Dermis blood vessel endothelial cell (primary cell): ENCODE measurements at places on chromosomes 3 and 15.

DNA sequence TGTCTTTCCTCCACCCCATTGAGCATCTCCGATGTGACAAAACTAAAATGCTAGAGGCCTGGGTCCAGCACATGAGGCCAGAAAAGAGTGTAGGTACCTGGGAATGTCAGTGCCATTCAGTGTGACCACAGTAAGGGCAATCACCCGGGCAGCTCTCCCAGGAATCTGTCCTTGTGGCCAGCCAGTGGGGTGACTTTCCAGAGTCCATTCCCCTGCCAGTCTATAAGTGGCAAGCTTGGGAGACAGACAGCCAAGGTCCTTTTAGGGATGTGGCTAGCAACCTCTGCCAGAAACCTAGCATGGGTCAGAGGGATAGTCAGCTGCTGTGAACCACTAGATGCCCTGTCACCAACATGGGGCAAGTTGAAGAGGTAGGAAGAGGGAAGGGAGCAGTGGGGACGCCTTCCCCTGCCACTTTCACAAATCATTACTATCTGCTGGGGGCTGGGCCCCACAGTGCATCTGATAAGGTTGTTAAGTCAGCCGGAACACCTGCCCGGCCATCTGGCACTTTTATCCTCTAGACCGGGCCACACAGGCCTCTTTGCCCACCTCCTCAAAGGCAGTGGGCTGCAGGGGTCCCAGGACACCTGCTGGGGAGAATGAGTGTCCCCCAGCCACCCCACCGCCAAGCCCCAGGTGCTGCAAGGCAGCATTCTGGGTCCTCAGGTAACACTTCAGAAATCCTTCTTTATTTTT lies 24.8 kb upstream of the DET1 start:
- DNase-seq: no peak

GRCh38 chr15:58472821-58473581 lies 41.2 kb downstream of the LIPC start:
- peak; percentile 64 for DNase-seq

- no peak for DNase-seq
These were observed 477.4 kb upstream of the RASGRP1 start for GRCh38 chr15:39041979-39042495.

DNA sequence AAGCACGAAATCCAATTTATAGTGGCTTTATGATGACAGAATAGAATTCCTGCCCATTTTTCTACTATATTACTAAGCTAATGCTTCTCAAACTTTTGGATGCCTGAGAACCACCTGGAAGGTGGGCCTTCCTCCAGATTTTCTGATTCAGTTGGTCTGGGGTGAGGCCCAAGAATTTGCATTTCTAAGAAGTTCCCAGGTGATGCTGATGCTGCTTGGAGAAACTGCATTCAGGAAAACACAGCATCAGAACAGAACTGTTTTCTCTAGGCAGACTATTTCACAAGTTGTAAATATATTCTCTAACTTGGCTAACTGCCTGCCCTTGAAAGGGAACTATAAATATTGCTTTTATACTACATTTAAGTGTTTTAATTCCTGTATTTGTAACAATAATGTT lies 644.9 kb upstream of the DPPA4 start:
- DNase-seq: no peak

DNA sequence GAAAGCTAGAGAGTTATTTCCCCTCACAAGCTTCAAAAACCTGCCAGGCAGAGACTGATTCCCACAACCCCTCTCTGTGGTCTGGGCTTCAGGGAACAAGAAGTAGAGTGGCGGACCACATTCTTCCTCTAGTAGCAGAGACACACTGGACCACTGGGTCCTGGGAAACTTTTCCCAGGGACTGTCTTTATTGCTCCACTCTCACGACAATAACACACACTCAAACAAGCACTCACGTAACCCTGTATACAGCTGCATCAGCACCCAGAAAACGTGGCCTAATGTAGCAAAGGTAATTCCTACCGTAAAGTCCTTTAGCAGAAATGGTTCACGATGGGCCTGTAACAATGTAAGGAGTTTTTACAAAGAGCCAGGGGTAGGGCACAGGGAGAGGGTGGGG lies 27.6 kb downstream of the CPOX start:
- DNase-seq: no peak

DNA sequence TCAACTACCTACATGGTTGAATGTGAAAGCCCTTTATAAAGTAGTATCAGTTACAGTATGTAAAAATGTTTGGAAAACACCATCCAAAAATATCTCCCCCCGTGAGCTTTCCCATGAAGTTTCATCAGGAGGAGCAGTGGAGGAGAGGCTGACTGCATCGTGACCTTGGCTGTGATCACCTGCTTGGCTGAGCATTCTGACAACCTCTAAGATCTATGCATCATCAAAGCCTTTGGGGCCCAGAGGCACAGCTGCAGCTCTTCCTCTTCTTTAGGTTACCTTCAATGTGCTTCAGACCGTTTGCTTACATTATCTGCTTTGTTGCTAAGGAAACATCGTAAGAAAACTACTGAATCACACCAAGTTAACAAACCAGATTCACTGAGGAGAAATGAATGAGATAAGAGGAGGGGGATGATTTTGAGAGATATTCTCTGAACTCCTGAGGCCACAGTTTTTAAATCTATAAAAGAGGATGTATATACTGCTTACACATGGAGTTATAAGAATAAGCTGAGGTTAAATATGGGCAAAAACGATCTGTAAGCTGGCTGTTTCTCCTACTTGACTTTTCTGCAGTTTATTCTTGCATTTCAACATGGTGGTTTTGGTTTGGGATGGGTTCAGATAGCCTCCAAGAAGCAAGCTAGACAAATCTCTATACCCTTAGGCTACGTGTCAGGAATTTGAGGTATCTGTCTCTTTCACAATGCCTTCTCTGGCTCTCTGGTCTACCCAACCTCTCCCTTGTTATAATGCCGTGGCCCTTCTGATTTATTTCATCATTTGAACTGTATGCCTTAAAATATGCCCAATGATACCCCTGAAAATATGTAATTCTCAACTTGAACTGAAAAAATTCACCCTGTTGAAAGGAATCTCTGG lies 4.0 kb downstream of the GCSAM start:
- no peak for DNase-seq

DNA sequence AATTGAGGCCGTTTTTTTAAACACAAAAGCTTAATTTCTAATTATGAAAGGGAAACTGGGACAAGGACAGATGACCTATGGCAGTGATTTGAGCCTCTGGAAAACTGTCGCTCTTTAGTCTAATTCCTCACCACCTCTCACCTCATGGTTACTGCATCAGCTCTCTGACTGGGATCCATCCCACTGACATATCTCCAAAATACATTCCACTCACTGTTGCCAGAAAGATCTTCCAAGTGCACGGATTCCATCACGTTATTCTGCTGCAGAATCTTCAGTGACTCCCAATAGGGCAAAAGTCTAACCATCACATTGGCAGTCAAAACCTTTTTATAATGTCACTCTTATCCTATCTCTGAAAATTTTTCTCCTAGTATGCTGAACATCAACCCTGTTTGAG lies 132.3 kb upstream of the MB21D2 start:
- no peak for DNase-seq

- DNase-seq: peak; percentile 37
These were observed 30.9 kb upstream of the ATP1B3 start for GRCh38 chr3:141845407-141846049.

GRCh38 chr15:79282371-79283251 lies at the start of gene ANKRD34C:
Gene ANKRD34C, plus strand, starts transcription at chr15:79282722. Its CDS starts 10,563 bp downstream, at chr15:79293285.
- DNase-seq: no peak

- no peak for DNase-seq
These were observed 261.4 kb downstream of the RORA start for GRCh38 chr15:60967728-60968127.
